ENCODE measurements at places on chromosomes 5 and 9.

DNA sequence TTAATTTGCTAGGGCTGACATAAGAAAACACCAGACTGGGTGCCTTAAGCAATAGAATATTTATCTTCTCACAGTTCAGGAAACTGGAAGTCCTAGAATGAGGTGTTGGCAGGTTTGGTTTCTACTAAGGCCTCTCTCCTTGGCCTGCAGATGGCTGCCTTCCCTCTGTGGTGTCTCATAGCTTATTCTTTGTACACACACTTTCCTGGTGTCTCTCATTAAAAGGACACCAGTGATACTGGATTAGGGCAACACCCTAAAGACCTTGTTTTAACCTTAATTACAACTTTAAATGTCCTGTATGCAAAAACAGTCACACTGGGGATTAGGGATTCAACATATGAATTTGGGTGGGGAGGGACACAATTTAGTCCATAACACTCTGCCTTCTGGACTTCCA is 25.1 kb downstream of the NUTM2F start:
- DNase-seq, result no peak

- no peak for DNase-seq
Measured at GRCh38 chr5:89929173-89929572, 480.4 kb downstream of the CETN3 start.

GRCh38 chr9:18849890-18850677 is 182.9 kb downstream of the SAXO1 start:
- no peak for DNase-seq

GRCh38 chr9:113547501-113547900 is 84.0 kb downstream of the RGS3 start:
- DNase-seq, result no peak

GRCh38 chr5:68918306-68918705 is 175.5 kb upstream of the SLC30A5 start:
- DNase-seq, result no peak

DNA sequence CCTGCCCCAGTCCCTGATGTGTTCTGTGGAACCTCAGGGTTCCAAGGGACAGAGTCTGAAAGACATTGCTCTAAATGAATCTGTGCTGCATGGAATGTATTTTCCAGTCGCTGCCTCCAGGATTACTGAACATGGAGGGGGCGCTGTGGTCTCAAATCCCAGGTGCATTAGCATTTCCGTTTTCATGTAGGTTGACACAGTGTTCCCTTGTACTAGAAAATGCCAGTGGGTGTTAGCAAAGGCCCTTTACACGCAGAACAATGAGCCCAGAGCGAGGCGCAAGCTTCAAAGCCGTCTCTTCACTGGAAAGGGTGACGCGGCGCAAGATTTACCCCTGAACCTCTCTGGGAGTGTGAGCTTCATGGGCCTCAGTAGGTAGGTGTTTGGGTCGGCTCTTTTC is 308.3 kb downstream of the SLIT3 start:
- peak; percentile 15 for DNase-seq

DNA sequence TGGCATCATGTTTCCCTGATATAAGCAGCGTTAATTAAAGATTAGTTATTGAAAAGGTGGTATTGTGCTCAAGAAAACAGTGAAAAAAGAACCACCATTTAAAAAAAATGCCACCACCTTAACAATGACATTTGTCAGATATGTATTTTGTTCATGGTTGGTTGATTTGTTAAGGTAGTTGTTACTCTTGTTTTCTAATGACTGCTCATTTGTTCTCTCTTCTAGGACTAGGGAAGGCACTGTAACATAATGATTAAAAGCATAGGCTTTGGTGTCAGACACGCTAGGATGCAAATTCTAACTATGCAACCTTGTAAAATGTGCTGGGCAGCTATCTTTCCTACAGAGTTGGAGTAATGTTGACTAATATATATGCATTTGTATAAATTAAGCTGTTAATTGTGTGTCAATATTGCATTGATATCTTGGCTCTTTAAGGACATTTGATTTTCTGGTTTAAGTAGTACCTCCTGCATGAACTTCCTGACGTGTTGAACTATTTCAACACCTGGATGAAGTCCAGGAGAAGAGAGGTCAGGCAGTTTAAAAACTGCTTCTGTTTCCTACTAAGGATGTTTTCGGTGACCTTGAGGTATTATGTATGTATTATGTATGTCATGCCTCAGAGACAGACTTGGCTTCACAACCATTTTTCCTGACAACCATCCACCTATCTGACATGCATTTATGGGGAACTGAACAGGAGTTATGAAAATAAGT is 77.8 kb downstream of the MUSK start:
- DNase-seq, result no peak

DNA sequence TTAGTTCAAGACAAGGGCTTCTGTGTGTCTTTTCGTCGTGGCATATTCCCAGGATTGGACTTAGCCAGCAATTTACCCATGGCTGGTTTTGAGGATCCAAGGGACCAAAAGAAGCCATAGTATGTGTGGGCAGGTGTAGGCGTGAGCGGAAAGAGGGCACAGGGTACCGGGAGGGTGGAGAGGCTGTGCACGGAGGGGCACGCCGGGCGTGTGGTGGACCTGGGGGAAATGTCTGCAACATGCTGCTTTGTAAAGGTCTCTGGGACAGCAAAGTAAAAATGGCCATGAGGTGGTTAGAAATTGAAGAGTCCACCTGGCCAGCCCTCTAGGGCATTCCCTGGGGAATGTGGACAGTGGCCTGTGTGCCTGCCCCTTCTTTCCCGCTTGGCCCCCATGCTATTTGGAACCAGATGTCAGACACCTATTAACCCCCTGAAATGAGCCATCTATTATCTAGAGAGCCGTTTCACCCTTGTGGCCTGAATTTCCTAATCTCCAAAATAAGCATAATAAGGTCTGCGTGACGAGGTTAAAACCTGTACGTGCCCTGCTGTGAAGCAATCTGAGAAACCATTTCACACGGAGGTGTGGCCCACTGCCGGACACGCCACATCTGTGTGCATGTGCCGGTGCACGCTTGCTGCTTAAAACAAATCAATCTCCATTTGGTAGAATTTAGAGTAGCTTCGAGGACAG is 5.1 kb downstream of the FLT4 start:
- DNase-seq, result no peak

- DNase-seq, result no peak
Measured at GRCh38 chr9:95667789-95668188, 151.0 kb upstream of the PTCH1 start.

- peak; percentile 38 for DNase-seq
Measured at GRCh38 chr9:20683351-20684034, 566 bp upstream of the FOCAD start.

GRCh38 chr5:137122075-137122474 is 377.1 kb downstream of the SPOCK1 start:
- DNase-seq, result no peak

- DNase-seq, result no peak
Measured at GRCh38 chr5:34751807-34752736, 86.9 kb upstream of the TTC23L start.

DNA sequence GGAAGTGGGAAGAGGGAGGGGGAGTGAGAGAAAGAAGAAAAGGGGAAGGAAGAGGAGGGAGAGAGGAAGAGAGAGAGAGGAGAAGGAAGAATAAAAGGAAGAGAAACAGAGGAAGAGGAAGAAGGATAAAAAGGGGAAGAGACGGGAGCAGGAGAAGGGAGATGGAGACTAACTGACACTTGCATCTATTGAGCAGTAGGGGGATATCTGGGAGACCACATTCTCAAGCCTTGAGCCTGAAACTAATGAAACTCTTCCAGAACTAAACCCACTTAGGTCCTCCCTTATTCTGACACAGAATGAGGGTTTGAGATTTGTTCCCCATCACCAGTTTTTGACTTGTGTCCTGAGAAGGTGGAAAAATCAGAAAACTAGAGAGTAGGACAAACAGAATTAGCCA is 533.3 kb downstream of the CDH12 start:
- no peak for DNase-seq

- DNase-seq, result no peak
Measured at GRCh38 chr9:129145841-129146292, 32.2 kb downstream of the IER5L start.

DNA sequence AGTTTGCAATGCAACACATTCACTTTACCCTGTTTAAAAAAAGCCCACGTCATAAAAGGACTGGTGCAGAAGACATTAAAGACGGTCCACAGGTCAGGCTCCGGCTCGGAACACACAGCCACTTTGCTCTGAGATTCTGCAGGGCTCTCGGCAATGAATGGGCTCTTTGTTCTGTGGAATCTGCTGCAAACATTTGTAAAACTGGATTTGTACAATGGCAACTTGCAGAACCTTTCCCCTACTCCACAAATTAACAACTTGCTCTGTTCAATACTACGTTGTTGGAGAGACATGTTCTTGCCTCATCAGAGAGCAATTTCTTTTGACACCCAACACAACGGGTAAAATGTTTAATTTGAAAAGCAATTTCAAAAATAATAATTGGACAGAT is 13.0 kb upstream of the NR5A1 start:
- DNase-seq, result no peak

DNA sequence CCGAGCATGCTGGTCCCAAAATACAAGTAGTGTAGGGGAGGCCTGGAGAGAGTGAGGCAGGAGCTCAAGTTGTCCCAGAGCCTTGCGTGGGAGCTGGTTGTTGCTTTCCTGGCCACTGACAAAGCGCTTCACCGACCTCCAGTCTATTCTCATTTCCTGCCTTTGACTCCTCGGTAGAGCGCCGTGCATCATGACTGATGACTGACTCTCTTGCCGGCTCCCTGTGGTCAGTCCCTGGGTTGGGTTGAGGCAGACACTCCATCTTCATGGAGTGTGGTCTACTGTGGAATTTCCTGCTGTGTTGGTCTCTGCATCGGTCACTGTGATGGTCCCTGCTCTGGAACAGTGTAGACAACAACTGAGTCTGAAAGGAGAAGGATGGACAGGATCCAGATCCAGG is 175.1 kb upstream of the S1PR3 start:
- no peak for DNase-seq

DNA sequence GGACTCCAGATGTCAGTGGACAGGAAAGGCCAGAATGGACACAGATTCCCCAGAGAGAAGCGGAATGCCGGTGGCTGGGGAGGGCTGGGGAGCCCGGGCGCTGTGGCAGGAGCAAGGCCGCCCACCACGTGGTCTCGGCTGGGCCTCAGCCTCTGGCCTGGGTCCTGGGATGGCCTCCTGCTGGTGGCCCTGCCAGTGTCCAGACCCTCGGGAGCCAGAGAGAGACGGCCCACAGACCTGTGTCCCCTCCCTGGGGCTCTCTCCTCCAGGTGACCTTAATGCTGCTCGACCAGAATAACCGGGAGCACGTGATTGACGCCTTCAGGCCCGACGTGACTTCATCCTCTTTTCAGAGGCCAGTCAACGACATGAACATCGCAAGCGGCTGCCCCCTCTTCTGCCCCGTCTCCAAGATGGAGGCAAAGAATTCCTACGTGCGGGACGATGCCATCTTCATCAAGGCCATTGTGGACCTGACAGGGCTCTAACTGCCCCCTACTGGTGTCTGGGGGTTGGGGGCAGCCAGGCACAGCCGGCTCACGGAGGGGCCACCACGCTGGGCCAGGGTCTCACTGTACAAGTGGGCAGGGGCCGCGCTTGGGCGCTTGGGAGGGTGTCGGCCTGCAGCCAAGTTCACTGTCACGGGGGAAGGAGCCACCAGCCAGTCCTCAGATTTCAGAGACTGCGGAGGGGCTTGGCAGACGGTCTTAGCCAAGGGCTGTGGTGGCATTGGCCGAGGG is 19.0 kb downstream of the FBXW5 start:
- DNase-seq, result no peak

DNA sequence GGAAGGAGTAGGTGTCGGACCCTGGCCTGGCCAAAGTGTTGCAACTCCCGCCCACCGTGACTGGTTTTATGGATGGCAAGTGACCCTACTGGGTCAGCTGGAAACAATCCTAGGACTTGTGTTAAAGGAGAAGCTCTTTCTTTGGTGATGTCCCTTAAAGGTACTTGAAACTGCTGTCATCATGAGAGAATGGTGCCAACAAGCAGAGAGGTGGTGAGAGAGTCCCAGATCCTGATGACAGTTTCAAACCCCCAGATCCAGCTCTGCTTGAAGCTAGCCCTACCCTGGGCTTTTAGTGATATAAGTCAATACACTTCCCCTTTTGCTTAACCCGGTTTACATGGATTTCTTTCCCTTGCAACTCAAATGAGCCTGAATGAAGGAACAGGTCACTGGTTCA is 72.5 kb upstream of the UBTD2 start:
- DNase-seq, result no peak

DNA sequence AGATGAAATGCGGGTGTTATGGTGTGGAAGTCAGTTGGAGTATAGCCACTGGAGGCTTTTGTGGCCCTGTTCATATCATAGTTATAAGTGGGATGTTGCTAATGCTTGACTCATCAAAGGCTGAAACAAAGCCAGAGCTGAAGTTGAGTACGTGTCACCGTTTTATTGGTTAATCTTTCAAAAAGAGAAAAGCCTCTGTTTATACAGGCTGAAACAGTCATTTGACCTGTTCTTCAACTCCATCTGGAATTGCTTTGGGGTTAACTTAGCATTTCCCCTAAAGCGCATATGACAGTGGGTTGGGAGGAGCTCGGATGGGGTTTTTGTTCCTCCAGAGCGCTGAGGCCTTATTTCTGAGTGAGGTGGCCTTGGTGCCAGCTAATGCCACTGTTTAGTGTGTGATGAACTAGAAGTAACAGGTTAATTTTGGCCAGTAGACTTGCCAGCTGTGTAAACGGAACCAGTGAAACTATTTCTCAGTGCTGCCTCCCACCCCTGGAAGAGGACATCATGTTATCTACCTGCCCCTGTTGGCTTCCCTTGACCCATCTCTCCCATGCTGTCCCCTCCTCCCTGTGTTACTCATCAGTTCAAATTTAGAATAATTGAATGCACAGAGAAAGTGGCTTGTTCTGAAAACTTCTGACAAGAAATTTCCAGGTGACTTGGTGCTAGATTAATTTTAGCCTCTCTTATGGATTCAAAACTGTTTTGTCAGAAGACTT is 34.2 kb downstream of the MTAP start:
- no peak for DNase-seq

DNA sequence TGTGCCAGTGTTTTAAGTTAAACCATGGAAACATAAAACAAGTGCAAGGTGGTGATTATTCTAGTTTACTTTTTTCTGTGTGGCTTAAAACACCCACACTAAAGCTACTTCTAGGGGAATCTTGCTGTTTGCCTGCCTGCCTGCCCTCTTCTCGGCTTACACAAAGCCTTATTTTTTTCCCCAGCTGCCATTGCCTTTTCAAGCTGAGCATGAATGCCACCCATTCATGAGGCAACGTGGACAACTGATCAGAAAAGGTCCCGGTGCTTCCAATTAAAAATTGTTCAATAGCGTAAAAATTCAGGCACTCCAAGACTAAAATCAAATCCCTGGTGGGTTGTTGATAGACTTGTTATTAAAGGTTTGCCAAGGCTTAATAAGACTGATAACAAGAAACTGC is 401.4 kb downstream of the TMEM161B start:
- no peak for DNase-seq

All from head of caudate nucleus (tissue), 42 donors.